NCI-H748 treated with DMSO at 0.1 percent for 48 hours (cell line): ENCODE measurements at places on chromosomes 6 and 20.

DNA sequence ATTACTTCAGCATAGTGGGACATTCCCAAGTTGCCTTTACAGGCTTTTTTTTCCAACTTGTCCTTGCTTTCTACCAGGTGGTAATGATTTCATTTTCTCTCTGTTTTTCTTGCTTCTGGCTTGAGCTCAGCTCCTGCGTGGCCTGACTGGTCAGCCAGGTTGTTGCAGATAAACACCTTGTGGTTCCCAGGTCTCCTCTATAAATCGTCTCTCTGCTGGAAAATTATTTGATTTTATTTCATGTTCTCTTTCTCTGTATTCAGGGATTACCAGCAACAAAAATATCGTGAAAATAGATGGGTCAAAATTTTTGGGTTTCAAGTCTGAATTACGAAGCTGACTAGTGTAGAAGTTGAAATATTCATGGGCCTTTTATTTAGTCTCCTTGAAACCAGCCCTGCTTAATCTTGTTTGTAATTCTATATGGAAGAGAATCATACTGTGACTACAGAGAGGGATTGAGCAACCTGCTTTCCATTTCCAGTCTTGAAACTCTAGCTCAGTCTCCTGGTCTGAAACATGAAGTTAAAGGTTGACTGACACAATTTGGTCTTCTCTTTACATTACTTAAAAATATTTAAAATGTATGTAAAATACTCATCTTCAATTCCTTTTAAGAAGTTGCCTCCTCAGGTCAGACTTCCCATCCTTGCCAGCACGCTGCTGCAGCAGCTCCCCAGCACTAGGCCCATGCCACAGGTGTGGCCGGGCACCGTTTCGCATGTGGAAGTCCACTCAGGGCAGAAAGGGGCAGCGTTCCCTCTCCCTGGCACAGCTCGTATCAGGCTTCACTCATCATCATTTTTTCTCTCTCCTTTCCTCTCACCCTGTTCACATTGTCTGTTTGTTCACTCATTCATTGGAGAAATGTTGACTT, 7.1 kb downstream of the DUSP22 start:
- no peak for DNase-seq

DNA sequence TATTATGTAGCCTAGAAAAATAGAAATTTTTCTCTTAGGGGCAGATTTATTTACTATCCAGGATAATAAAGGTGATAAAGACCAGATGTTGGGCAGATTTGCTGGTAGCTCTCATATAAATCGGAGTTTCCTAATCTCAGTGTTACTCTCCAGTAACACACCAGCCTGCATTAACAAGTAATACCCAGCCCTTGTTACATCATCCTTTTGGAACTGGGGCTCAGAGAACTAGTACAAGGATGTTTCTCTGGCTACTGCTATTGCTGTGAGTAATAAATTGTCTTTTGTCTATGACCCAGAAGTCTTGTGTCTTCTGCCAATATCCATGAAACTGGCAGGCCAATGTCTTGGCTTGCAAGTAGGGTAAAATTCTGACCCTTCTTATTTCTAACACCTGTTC, 16.8 kb downstream of the TPD52L1 start:
- DNase-seq = no peak

DNA sequence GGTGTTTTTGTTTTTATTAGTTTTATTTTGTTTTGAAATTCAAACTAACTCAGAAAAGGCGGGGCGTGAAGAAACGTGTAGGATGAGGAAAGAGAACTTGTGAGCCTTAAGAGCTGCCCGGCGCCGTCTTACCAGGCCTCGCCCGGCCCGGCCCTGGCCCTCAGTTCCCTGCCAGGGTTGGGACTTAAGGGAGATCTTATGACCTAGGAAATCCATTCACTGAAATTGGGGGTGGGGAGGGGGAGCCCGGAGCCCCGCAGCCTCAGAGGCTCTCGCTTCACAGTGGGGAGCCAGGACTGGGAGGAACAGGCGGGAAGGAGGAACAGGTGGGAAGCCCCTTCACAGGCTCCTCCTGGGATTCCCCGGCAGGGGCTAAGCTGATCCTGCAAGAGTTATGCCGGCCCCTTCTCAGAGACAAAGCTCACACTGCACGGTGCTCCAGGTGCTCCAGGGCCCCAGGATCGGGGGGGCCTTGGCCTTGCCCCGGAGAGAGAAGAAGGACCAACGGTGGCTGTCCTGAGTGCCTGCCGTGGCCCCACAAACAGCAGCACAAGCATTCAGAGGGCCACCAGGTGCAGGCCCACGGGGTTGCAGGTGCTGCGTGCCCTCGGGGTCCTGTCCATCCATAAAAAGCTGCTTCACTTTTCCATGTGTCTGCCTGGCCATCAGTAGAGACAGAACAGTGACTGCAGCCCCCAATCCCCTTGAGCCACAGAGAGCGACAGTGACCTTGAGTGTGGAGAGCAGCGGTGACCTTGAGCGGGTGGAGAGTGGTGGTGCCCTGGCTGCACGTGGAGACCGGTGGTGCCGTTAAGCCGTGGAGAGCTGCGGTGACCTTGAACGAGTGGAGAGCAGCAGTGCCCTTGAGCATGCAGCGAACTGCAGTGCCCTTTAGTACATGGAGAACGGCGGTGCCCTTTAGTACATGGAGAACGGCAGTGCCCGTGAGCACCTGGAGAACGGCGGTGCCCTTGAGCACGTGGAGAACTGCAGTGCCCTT, 152.7 kb downstream of the DLL1 start:
- no peak for DNase-seq

GRCh38 chr6:118325220-118325860, 222.8 kb upstream of the PLN start:
- no peak for DNase-seq

- no peak for DNase-seq
Observed at GRCh38 chr6:148407372-148407771, 64.7 kb downstream of the SASH1 start.

- no peak for DNase-seq
Observed at GRCh38 chr6:166515072-166515810, 71.2 kb downstream of the RAMACL start.

DNA sequence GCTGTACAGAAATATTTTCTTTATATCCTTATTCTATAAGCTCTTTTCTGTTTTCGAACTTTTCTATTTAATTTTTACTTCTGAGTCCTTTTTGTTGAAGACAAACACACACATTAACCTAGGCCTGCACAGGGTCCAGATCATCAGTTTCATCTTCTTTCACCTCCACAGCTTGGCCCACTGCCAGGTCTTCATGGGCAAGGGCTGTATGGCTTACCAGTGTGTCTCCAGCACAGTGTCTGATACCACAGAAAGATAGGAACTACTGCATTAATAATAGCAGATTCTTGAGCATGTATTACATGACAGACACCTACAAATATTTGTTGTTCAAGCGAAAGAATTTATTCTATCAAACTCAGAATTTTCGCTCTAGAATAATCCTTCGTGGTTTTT, 24.4 kb downstream of the QKI start:
- peak; percentile 20 for DNase-seq

- DNase-seq = peak; percentile 25
Observed at GRCh38 chr20:20331817-20332216, 36.1 kb upstream of the INSM1 start.

- no peak for DNase-seq
Observed at GRCh38 chr6:161128230-161128629, 136.7 kb downstream of the MAP3K4 start.

GRCh38 chr20:35578469-35578868, 36.6 kb downstream of the ERGIC3 start:
- DNase-seq = no peak

- no peak for DNase-seq
Observed at GRCh38 chr6:158894193-158894592, 75.0 kb upstream of the EZR start.

GRCh38 chr20:57619051-57619831, 985 bp downstream of the ZBP1 start:
- no peak for DNase-seq

GRCh38 chr6:32895006-32895345, 41.0 kb downstream of the PSMB9 start:
- DNase-seq = no peak

DNA sequence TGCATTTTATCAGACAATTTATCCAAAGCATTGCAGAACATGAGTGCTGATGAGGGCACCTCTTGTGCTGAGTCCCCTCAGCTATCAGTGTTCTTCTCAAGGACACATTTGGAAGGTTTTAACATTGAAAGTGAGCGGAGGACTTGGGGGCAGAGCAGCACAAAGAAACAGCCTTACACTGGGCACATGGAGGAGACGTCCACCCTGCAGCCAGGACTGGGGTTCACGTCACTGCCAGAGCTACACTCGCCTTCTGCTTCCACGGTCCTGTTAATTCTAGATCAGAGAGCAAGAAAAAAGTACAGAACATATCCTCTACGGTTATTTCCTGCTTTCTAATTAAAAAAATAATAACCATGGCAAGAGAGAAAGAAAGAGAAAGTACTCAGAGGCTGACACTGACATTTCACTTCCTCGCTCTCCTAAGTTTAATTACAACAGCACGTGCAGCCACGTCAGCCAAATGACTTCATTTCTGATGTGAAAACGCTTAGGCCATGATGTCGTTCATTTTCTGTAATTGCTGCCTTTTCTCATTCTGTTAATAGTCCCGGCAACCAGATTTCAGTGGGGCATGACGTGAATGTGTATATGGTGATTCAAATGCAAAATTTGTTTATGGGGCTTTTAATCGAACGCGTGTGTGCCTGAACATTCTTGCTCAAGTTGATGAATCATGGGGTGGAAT, 5.1 kb downstream of the PRND start:
- DNase-seq = no peak

- DNase-seq = peak; percentile 40
Observed at GRCh38 chr20:59605601-59606364, 1.4 kb downstream of the PHACTR3 start.

- DNase-seq = no peak
Observed at GRCh38 chr6:169800116-169800667, 48.8 kb downstream of the ERMARD start.

GRCh38 chr20:38131588-38132121, 33.4 kb downstream of the TGM2 start:
- DNase-seq = peak; percentile 1

GRCh38 chr6:120116343-120116742, 766.8 kb upstream of the MAN1A1 start:
- no peak for DNase-seq

DNA sequence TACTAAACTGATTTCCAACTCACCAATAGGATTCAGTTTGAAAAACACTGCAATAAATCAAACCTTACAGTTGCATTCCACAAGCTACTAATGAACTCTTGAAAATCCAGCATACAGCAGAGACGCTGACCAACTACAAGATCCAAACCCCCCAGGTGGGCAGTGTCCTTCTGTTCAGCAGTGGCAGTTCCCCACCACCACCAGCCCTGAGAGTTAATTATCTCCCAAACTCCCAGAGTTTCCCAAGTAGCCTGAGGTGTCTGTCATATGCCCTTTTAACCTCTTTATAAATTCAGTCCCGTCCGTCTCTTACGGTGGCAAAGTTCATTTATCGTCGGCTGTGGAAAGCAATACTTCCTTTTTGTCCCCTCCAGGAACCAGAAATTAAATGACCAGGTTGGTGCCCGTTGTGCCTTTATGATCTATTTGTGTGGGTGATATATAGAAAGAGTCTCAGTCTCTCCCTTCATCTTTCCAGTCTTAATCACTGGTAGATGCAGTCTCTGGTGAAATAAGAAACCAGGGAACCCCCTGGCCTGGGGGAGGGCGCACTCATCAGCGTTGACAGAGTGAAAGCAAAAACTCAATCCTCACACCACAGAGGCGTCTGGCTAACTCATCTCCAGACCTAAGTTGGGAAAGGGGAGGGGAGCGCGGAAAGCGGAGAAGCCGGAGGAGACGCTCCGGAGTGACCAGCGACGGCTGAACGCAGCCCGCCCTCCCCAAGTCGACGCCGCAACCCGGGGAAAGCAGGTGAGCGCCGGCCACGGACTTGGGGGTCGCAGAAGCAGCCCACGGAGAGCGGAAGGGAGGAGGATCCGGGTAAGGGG, 717 bp downstream of the MRPL14 start:
- no peak for DNase-seq

DNA sequence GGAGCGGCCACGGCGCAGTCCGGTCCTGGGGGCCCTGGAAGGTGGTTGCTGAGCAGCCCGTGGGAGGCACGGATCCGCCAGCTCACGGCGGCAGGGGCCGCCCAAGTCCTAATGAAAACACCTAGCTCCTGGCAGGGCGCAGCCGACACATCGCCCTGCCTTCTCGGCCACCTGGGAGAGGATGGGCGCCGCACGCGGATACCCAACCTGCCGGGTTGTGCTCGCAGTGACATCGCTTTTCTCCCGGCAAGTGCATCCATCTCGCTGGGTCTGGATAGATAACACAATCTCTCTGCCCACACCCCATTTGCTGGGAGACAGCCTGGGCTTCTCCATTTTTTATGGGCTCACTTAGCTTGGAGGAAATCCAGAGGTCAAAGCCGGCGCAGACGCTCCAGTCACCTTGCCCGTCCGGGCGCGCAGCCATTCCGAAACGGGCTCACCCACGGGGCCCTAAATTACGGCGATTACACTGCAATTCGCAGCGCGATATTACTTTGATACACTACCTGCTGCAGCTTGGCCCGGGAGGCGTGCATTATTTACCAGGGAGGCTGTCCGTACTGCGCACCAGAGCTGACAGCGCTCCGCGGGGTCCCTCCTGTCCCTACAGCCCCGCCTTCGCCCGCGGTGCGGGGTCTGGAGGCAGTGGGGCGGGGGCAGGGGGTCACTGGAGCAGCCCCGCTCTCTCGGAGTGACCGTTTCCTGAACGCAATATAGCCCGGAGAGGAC, 36.2 kb upstream of the CCDC167 start:
- no peak for DNase-seq

- DNase-seq = no peak
Observed at GRCh38 chr6:98670045-98670746, 164.2 kb upstream of the POU3F2 start.

DNA sequence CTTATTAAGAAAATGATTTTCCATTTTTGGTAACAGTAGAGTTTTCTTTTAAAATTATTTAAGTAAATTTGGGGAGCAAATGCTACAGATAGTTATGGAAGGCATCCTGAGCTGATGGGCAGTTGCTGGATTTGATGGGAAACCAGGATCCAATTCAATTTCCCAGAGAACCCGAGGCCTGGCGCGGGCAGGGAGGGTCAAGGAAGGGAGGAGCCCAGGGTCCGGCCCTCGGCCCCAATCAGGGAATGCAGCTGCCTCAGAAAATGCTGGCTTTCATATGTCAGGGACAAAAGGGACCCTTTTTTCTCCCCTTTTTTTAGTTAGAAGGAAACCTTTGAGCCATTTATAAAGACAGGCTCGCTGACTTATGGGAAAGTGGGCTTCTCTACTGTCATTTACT, 42.1 kb downstream of the CTCFL start:
- DNase-seq = no peak

DNA sequence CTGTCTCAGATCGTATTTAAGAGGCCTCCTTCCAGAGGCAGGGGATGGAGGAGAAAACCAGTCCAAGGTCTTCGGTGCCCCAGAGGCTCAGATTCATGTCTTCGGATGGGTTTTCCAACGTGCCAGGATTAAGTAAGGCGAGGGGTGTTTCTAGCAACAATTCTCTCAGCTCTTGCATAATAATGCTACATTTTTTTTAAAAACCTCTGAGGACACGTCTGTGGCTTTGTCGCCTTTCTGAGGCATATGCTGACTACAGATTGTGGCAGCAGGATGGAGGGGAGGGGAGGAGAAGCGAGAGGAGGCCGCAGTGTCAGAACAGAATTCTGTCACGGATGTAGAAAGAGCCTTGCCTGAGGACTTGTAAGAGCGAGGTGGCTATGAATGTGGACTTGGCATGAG, 17.7 kb upstream of the CCDC167 start:
- no peak for DNase-seq

- no peak for DNase-seq
Observed at GRCh38 chr20:50866831-50867230, 64.4 kb downstream of the ADNP start.
